ENCODE measurements at places on chromosomes 1 and 21. TPM values are rescaled to one million over a fixed set of nuclear protein-coding genes. Genes with fewer than 3 reads are reported as not detected.

PLA2G2D gene
- not detected for total RNA-seq

PPFIA4 gene
- 0.49 TPM for total RNA-seq

DNA sequence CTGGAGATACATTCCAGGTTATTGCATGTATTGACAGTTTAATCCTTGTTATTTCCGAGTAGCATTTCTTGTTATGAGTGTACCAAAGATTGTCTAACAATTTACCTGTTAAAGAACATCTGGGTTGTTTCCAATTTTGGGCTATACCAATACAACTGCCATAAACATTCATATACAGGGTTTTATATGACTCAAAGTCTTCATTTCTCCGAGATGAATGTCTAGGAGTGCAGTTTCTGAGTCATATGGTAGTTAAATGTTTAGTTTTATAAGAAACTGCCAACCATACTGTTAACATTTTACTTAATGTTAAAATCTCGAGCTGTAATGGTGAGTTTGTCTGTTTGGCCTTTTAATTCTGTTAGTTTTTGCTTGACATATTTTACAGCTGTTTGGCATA, 10.0 kb downstream of the RAB4A start:
- no peaks in the 10 kb centered on the region for H3K36me3 ChIP-seq
- no peak overlapping the region for H3K4me3 ChIP-seq
- no peak overlapping the region for H3K27ac ChIP-seq

GRCh38 chr1:230368363-230368762, 57.8 kb downstream of the PGBD5 start:
- no peak overlapping the region for H3K4me3 ChIP-seq
- peaks cover 21% of the 10 kb centered on the region for H3K4me1 ChIP-seq
- peak; percentile 100 for DNase-seq
- H3K36me3 ChIP-seq, result no peaks in the 10 kb centered on the region
- H3K27me3 ChIP-seq, result no peaks in the 10 kb centered on the region

GRCh38 chr1:78831731-78832360, 174.7 kb downstream of the ADGRL4 start:
- DNase-seq, result peak; percentile 78
- H3K27ac ChIP-seq, result peak overlapping the region; percentile 78
- no peaks in the 10 kb centered on the region for H3K36me3 ChIP-seq
- peaks cover 42% of the 10 kb centered on the region for H3K4me1 ChIP-seq
- no peak overlapping the region for H3K4me3 ChIP-seq

DNA sequence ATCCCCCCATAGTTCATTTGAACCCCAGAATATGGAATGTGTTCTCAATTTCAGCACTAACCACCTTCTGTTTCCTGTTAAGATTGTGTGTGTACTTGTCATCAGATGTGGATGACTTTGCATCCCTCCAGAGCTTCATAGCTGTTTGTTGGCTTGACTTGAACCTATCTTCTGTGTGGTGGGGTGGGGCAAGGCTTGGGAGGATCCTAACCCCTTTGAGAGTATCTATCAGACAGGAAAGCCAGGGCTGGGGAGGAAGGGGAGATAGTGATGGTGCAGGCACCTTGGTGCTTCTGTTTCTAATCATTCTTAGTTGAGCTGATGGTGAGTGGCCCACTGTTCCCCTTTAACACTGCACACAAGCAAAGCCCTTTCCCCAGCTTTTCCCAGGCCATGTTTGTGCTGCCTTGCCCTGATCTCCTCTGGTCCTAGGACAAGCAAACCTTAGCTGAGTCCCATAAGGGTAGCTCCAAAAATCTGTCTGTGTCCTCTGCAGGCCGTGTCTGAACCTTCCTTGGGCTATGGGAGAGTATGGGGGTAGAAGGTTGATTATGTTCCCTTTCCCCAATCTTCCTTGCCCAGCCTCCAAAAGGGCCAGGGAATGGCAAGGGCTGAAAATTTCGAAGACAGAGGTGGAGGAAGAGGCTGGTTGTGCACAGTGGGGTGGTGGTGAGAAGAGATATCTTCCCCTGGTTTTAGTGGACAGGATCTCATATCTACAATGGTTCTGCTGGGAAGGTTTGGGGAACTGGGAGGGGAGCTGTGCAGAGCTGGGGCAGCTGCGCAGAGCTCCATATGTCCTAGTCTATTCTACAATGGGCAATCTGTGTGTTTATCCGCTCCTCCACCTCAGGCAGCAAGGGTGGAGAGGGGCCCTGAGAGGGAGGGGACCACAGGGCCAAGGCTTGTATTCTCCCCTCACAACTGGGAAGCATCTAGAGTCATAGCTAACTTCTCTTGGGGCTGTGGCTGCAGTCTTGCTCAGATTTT, 1.4 kb downstream of the NHLH1 start:
- peaks cover 5% of the 10 kb centered on the region for H3K4me1 ChIP-seq
- peak overlapping the region; percentile 14 for H3K27ac ChIP-seq
- no peak overlapping the region for H3K4me3 ChIP-seq
- peaks cover 39% of the 10 kb centered on the region for H3K27me3 ChIP-seq
- peaks cover 5% of the 10 kb centered on the region for H3K36me3 ChIP-seq
- DNase-seq, result no peak
